ENCODE measurements at places on chromosomes 4 and X. TPM values are rescaled to one million over a fixed set of nuclear protein-coding genes. Genes with fewer than 3 reads are reported as not detected.

The PAGE2B gene
- not detected for total RNA-seq

The ETDA gene
- not detected for total RNA-seq

The KLHL4 gene
- 19.8 TPM for total RNA-seq

The NAA11 gene
- total RNA-seq: not detected

The F8A2 gene
- total RNA-seq: not detected

The GRIA2 gene
- total RNA-seq: not detected

The KCND1 gene
- total RNA-seq: 5.6 TPM

The EREG gene
- 0.14 TPM for total RNA-seq

The MAOB gene
- 0.77 TPM for total RNA-seq

The CACNA1F gene
- not detected for total RNA-seq

The CFAP99 gene
- not detected for total RNA-seq

The NPNT gene
- total RNA-seq: 3.1 TPM

The OGT gene
- total RNA-seq: 139 TPM

The F11 gene
- total RNA-seq: not detected

The NDNF gene
- total RNA-seq: 0.34 TPM

The IL15 gene
- total RNA-seq: 4.8 TPM

The TCEANC gene
- 2.3 TPM for total RNA-seq

The MAGEE2 gene
- total RNA-seq: not detected

DNA sequence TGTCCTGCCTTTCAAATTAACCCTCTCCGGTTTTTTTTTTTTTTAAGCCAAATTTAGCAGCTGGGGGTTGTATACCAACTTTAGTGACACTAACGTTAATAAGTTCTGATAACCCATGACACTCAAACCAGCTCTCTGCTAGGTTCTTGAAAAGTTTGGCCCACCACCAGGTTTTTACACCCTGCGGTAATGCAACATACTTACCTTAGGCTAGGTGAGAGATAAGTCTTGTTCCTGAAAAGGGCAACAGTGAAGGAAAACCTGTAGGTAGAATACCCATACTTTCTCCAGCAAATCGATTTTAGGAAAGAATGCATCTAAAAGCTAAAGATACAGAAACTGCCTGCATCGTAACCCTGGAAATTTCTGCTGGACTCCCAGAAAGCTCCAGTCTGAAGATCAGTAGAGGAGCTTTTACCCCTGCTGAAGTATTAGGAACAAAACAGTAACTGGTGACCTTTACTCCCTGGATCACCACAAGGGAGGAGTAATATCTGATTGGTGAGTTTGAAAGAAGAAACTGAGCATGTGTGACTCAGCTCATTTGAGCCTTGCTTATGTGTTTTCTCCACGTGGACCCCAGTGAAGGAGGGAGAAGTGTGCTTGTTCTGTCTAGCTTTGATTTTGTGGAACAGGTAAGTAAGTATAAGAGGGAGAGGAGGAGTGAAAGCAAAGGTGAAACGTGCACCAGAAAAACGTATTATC lies 34.4 kb upstream of the COX18 start:
- no peak for DNase-seq

DNA sequence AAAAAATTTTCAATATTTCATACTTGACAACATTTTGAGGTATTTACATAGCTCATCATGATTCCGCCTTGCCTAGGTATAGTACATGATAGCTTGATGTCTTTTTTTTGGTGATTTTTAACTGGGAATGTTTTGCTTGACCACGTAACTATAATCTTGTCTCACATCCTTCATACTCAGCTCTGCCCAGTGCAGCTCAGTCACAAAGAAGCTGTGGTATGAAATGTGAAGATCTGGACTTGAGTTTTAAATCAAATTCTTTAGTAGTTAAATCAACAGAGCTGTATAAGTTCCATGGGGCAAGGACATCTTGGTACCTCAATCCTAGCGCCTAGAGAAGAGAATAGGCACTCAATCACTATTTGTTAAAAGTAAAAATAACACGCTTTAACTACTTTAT lies 276.3 kb upstream of the DKK2 start:
- no peak for DNase-seq

DNA sequence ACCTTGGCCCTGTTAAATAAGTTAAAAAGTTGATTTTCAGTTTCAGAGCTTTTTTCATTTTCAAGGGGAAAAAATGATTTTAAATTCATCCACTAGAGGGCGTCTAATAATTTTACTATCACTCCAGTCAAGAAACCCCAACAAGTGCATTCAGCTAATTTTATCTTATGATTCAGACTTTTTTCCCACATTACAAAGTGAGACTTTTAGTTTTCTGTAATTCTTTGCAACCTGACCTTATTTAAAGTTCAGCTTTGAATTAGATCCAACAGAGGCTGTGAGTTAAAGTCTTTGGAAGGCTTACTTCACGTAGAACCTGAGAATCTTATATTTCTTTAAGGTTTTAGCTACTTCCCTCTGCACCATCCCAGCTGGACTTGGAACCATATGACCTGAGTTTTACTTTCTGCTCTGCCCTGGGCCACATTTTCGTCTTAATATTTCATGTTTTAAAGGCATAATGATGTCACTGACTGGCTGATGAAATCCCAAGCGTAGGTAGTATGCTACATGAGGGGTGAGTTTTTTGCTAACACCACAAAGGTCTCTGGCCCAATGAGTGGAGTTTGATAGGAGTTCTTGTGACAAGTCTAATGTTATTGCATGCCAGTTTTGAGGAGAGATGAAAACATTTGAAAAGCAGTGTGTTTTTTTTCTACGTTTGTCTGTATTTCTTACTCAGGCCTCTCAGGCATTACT lies 7.2 kb downstream of the GNRHR start:
- DNase-seq: peak; percentile 48

GRCh38 chr4:82901183-82901718 lies 716 bp downstream of the THAP9 start:
- DNase-seq: no peak

DNA sequence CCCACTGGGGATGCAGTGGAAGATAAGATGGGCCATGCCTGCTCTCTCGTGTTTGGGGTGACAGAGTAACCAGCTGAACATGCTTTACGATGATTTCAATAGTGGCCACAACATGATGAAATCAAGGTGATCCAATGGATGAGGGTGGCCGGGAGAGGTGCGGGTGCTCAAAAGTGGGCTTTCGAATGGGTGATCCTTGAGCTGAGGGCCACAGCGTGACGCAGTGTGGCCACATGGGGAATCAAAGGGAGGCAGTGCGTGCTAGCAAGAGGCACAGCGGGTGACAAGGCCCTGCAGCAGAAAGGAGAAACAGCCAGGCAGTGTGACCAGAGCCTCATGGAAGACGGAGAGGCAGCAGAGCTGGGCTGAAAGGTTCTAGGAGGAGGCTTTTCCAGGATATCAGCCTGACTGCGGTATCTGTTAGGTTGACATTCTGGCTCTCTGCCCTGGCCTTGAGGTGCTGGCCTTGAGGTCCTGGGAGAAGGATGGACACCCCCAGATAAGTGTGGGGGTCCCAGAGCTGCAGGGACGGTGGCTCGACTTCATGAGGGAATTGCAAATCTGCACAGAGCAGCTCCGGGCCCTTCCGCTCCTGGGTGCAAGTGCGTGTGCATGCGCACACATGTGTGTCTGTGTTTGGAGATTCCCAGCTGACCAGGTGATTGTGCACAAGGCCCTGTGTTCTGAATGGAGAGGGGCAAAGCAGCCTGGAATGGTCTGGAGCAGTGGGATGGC lies 38.0 kb upstream of the GPR78 start:
- no peak for DNase-seq

GRCh38 chr4:109979920-109980717 lies 67.4 kb downstream of the EGF start:
- peak; percentile 82 for DNase-seq

DNA sequence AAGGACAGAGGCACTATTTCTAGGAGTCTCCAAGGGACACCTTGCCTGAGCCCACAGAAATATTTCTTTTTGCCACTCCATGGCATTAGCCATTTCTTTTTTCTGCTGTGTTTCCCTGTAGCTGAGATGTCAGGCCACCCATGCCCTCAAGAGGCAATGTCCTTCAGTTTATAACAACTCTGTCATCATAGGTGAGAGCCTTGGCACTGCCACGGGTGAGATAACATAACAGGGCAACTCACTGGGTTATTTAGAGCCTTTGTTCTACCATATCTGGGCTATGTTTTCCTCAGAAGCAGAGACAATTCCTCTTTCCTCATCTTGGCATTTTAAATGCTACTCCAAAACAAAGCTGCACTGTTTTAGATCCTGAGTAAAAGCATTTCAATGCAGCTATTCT lies 99.9 kb upstream of the MAOA start:
- DNase-seq: no peak

GRCh38 chr4:37673538-37674192 lies 12.5 kb downstream of the RELL1 start:
- no peak for DNase-seq

GRCh38 chrX:9378980-9379696 lies 85.7 kb upstream of the TBL1X start:
- peak; percentile 24 for DNase-seq

GRCh38 chr4:52059372-52059771 lies 8.3 kb downstream of the SPATA18 start:
- peak; percentile 79 for DNase-seq

DNA sequence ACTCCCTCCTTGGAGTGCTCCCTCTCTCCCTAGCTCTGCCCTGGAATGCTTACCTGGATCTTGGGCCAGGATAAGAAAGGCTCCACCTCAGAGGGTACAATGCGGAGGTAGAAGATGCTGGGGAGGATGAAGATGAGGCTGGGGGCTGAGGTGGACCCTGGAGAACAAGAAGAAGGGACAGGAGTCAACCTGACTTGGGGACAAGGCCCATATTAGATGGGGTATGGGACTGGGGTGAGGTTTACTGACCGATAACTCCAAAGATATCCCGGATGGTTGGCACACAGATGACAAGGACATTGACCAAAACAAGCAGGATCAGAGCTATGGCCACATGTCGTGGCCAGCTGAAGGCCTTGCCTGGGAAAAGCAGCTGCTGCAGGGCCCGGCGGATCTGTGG lies 10.6 kb downstream of the SLC38A5 start:
- DNase-seq: no peak

DNA sequence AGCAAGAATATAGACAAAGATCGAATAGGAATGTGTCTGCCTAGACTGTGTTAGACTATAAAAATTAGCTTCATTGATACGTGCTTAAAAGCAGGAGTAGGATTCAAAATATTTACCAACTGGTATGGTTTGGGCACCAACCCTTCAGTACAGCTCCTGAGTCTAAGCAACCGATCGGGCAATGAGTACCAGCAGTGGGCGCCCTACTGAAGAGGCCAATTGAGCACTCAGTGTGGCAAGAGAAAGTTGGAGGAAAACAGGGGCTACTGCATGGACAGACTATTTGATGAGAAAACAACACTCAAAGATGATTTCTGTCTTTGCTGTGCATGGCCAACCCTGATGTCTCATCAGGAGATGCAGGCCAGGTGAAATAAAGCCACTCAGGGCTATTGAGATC lies 176.0 kb upstream of the NWD2 start:
- no peak for DNase-seq

DNA sequence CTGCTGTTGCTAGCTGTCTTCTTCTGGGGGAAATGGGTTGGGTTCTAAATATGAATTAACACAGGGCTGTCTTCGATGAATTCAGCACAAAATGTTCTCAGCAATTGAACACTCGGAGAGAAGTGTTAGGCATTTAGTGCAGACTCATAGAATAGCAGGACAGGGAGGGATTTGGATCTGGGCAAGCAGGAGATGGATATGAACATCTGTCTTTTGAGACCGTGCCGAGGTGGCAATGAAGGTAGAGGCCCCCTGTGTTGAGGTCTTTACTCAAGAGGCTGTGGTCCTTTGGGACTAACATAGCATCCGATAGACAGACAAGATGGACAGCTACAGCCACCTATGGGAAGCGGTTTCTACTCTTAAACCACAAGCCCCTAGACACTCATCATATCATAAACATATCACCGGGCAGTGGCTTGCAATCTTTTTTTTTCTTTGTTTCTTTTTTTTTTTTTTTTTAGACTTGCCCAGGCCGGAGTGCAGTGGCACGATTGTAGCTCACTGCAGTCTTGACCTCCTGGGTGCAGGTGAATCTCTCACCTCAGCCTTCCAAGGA lies 6.7 kb downstream of the CD99 start:
- peak; percentile 33 for DNase-seq

DNA sequence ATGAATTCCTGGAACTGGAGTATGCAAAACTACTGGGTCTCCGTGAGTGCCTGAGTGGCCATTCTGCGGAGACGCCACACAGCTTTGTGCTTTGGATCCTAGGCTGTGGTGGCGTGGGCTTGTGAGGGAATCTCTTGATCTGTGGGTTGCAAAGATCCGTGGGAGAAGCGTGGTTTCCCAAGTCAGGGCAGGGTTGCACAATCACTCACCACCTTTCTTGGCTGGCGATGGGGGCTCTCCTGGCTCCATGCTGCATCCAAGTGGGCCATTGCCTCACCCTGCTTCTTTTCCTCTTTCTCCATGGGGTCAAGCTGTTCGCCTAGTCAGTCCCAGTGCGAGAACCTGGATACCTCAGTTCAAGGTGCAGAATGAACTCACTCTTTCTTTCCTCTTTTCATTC lies 62.5 kb downstream of the SLAIN2 start:
- DNase-seq: no peak

- no peak for DNase-seq
These were observed 50.0 kb downstream of the LGI2 start for GRCh38 chr4:24980740-24981139.

DNA sequence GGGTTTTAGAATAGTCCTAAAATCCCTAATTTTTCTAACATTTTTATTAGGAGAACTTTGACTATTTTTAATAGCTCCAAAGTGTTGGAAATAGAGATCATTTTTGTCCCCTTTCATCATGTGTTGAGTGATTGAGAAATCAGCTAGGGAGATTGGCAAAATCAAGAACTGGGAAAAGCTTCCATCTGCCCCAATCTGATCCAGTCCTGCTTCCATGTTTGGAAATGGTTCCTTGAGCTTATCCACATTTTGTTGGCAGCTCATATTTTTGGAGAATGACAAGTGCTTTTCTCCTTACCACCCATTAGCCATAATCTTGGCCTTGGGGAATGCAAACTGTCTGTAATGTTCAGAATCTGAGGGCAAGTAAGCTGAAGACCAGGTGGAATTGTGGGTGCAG lies 73.9 kb downstream of the SYNPO2 start:
- DNase-seq: no peak

GRCh38 chr4:141036786-141037185 lies 96.5 kb downstream of the RNF150 start:
- peak; percentile 19 for DNase-seq

GRCh38 chrX:102684772-102685520 lies 27.3 kb upstream of the GPRASP2 start:
- DNase-seq: no peak

- DNase-seq: no peak
These were observed 59.1 kb downstream of the FAM184B start for GRCh38 chr4:17722356-17722700.

GRCh38 chr4:98996765-98997068 lies 1.2 kb downstream of the METAP1 start:
- no peak for DNase-seq

DNA sequence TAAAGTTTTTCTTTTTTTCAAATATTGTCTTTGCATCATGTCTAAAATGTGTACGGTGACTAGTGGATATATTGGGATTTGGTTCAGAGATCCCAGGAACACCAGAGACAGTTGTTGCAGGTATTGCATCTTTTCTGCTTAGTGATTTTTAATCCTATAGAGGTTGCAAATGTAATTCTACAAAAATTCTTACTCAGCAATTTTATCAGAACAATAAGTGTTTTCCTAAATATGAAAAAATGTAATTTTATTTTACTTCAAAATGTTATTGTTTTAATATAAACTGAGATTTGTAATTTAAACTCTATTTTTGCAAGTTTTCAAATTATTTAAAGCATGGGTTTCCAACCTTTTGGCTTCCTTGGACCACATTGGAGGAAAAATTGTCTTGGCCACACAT lies 8.2 kb downstream of the ZNF718 start:
- no peak for DNase-seq

- no peak for DNase-seq
These were observed 60.0 kb downstream of the HS3ST1 start for GRCh38 chr4:11368701-11369115.

All from astrocyte (in vitro differentiated cells and primary cell).